Globus pallidus (tissue), 1 donor: ENCODE measurements at places on chromosomes 5 and 9.

DNA sequence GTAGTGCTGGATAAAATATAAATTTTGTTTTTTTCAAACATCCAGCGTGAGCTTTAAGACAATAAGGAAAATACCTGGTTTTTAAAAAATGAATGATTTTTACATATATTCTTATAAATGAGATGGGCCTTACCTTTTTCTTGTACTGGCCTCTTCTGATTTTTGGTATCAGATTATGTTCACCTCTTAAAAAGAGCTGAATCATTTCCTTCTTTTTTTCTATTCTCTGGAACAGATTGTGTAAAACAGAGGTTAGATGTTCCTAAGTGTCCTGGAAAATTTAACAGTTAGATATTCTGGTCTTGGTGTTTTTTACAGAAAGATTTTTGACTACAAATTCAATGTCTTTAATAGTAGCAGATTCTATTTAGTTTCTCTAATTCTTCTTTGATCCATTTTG lies 74.6 kb downstream of the NDUFAF2 start:
- DNase-seq, result no peak

DNA sequence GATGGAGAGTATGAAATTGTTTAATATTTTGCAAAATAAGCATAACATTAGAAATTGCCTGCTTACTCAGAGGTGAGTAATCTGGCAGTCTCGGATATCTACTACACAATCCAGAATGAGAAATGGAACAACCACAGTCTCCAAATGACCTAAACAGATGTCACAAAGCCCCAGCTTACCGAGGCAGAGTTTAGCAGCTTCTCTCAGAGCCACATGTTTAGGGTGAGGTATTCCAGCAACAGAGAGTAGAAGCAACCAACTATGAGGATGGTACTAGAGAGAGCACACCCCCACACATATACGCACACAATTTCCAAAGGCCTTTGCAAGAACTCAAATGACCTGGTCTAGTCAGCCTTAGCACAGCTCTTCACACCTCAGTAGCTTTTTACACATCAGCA lies 122.7 kb upstream of the LPAR1 start:
- no peak for DNase-seq

DNA sequence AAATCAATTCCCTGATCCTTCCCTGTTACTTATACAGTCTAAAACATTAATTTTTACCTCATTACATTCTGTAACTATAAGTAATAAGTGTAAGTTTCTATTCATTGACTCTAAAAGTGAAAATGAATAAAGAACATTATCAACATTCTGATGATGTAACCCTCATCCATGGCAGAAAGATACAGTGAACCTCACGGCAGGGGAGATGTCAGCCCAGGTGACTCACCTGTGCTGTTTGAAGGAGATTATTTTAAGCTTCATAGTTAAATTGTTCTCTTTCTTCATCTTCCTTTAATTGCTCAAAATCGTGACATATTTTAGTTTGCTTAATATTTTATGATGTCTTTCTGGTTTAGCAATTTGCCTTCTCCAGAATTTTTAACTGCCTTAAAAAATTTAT lies 268.1 kb downstream of the FSTL4 start:
- DNase-seq, result no peak

DNA sequence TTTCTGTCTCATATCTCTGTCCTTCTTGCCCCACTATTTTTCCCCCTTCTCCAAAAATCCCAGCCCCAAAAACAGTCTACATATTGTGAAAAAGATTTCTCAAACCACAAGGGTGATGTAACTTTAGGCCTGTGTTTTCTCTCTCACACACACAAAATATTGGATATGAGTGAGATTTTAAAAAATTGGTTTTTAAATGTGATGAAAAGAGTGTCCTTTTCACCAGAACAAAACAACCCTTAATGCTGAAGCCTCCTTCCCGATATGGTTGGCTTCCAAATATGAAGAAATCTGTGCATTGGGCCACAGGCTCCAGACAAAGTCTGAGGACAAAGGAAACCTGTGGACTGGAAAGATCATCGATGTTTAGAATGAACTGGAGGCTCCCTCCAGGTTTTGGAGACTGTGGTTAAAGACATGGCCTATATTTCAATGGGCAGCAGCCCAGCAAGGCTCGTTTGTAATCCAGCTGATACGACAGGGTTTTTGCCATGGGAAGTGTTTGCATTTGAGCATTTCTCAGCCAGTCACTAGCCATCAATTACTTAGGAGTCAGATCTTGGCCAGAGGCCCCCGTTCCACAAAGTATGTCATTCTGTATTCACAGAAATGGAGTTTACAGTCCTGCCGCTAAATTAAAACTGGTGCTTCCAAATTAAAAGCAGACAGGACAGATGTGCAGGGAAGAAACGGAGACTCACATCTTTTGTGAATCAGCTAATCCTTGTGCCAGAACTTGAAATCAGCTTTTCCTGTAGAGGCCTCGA lies 546.3 kb downstream of the EBF1 start:
- no peak for DNase-seq

- DNase-seq, result no peak
These were observed 25.5 kb downstream of the PITX1 start for GRCh38 chr5:135008556-135008955.

DNA sequence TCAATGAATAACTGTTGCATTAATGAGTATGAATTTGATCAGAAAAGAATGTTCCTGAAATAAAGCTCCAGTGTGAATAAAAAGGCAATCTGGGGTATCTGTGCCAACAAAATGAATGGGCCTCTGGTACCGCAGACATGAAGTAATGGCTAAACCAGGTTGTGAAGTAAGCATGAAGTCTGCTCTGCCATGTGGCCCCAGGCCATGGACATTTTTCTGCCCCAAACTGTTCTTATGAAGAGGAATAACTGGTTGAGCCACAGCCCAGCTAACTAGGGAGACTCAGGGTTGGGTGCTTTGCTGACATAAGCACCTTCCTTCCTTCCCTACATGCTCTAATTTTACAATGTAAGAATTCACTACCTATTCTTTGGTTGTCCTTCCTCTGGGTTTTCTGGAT lies 147.4 kb upstream of the LRRTM2 start:
- no peak for DNase-seq

DNA sequence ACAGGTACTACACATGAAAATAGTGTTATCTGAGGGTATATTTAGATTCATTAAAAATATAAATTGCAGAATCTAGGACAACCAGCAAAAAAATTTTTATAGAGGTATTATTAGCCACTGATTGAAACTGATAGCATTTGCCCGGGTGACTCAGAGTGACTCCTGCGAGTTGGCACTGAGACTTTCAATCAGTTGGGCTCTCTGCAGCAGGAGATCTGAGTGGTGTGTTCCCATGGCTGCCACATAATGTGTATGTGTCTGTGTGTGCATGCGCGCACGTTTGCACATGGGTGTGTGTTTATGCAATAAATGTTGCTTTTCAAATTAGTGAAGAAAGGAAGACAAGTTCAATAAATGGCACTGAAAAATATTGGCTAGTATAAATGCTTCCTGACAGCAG lies 100.1 kb upstream of the MRPS30 start:
- DNase-seq, result no peak

- no peak for DNase-seq
These were observed 18.5 kb downstream of the ARHGEF28 start for GRCh38 chr5:73644385-73644963.
